ENCODE measurements at places on chromosomes 2 and 18.
A peak's percentile ranks its signal among the peaks of the same experiment; 100 is the strongest.

GRCh38 chr2:207282916-207283315 is 117.2 kb upstream of the KLF7 start:
- DNase-seq = no peak

DNA sequence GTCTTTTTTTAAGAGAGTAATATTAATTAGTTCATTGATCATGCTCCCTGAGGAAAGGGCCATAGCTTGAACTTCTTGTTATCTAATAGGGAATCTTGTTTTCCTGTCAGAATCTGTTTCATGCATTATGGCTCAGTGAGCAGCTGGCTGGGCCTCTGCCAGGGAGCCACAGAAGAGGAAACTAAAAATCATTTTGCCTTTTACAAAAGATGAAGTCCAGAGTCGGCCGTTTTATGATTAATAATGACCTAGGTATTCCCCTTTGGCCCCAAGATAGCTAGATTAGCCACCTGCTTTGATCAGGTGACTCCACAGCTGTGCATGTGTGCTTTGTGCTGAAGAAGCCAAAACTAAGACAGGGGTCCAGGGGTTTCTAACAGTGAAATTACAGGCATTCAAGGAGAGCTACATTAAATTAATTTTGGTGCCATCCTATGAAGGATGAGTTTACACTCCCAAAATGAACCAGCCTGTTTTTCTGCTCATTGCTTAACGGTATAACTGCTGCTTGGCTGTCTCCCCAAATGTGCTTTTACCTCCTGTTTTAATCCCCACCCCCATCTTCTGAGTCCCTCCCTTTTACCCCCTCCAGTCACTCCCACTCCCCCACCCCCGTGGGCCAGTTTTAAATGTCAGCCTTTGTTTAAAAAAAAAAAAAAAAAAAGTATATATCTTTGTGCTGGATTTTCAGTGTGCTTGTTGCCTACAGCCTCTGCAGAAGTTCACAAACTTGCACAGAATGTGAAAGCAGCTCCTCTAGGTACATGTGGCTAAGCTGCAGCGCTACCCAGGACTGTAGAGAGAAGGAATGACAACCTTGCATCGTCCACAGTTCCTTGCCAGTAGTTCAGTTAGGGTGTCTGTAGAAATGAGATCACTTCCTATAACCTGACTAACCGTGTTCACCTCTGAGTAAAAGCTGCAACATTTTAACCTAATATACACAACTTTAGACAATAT is 93.1 kb downstream of the CABLES1 start:
- no peak for DNase-seq

DNA sequence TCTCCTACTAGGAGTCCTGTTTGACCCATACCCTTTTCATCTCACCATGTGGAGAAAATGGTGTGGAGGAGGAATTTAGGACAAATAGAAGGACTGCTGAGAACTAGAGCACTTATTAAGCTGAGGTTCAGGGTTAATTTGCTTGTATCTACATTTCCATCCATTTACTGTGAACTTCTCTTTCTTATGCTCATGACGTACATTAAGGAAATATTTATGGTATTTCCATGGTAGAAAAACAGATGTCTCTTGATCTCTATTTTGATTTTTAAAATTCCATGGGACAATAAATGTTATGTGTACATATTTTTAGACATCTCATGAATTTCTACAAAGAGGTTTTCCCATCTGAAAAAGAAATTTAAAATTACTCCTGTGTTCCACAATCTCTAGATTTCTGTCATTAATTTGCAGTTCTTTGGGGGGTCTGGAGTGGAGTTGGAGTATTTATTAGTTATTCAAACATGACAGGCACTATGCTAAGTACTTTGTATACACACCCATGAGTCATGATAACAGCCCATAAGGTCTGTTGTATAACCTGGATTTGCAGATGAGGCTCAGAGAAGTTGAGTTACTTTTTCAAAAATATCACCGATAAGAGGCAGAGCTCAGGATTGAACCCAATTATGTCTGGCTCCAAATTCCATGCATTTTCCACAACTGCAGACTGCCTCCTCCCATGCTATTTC is 112.6 kb downstream of the COPS8 start:
- DNase-seq = no peak

DNA sequence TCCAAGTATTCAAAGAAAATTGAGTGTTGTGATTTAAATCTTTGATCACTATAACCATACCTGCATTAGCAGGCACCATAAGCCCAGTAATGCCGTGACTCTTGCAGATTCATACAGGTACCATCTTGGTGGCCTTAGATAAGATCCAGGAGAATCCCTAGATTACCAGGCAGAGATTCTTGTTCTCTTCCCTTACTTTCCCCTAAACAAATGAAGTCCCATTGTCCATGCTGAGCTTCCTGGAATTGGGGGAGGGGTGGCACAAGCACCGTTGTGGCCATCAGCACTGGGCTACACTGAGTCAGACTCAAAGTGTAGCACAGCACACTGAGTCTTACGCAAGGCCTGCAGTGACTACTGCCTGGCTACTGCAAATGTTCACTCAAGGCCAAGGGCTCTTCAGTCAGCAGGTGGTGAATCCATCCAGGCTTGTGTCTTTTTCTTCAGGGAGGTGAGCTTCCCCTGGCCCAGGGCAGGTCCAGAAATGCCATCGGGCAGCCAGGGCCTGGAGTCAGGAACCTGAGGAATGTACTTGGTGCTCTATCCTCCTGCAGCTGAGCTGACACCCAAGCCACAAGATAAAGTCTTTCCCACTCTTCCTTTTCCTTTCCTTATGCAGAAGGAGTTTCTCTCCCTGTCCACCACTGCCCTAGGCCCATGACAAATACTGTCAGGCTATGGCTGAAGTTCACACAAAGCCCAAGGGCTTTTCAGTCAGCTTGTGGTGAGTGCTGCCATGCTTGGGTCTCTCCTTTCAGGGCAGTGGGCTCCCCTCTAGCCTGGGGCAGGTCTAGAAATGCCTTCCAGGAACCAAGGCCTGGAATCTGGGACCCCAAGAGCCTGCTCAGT is 52.6 kb downstream of the CD28 start:
- DNase-seq = no peak

GRCh38 chr2:113036763-113037162 is 15.9 kb downstream of the IL36B start:
- no peak for DNase-seq

- no peak for DNase-seq
These were observed 34.7 kb downstream of the NPHP1 start for GRCh38 chr2:110170102-110170501.

- DNase-seq = no peak
These were observed 31.6 kb upstream of the ATG16L1 start for GRCh38 chr2:233219848-233220247.

DNA sequence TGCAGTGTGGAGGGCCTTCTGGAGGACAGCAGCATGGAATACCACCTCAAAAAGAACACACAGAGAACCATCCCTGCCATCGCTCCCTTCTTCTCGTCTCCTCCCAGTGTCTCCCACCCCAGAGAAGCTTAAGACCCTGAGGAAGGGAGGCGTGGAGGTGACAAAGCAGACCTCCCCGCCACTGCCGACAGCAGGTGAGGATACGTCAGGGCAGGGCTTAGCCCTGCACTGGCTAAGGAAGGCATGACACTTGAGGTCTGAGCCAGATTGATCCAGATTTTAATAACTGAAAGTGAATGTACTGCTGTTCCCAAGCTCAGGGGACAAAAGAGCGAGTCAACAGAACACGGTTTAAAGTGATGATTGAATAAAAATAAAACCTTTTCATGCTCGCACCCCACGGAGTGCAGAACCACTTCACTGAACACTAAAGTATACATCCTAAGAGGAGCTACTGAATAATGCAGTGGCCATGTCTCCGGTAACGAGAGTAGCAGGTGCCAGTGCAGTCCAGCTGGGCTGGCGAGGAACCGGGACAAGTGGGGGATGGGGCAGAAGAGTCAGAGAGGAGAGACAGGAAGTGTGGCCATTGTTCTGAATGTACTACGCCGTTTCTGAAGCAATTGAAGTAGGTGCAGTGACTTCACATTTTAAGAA is 391.0 kb downstream of the CDH2 start:
- no peak for DNase-seq

DNA sequence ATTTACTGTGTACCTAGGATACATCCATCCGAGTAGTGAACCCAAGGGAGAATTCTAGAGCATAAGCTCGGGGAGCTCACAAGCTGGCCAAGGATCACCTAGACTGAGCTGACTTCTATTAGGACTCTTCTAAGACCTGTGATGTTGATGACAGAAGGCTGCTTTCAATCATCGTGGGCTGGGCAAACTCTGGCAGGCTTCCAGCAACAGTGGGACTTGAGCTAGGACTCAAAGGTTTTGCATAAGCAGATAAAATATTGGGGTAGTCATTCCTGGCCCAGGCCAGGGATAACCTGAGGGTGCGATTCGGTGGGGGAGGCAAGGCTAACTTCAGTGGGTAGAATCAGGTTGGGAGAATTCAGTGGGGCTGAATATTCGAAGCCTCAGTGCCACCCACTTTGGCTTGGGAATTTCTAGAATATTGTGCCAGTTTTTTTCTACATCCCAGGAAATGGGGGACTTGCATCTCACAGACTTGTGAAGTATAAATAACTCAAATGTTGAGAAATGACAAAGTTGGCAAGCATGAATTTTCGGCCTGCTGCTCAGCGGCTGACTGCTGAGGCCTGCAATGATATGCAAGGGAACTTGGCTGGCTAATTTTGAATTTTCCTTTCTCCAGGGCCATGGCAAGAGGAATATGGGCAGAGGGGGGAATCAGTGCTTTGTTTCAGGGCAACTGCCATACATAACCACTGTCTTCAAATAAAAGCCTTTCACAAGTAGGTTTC is 274.3 kb downstream of the PRKCE start:
- DNase-seq = no peak

- DNase-seq = no peak
These were observed 84.0 kb upstream of the TMEM200C start for GRCh38 chr18:5979176-5979888.

GRCh38 chr2:238106698-238107524 is 6.8 kb downstream of the ESPNL start:
- peak; percentile 88 for DNase-seq

GRCh38 chr2:70516596-70516995 is 37.0 kb downstream of the TGFA start:
- DNase-seq = no peak

GRCh38 chr2:236240228-236240990 is 23.8 kb downstream of the ASB18 start:
- no peak for DNase-seq

DNA sequence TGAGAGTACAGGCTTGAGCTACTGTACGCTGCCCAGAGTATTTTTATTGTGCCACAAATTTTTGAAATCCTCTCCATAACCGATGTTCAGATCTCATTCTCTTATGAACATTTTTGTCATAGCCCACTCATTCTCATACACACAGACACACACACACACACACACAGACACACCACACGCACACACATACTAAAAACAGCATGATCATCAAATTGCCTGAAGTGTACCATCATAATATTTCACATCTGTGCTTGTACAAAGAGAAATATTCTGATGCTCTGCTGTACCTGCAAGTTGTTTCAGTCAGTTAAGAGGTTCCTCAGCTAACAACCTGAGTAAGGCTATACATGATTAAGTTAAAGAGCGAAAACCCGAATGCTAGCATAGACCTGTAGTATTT is 95.1 kb downstream of the LRRTM1 start:
- DNase-seq = no peak

- no peak for DNase-seq
These were observed 3.0 kb downstream of the RFTN2 start for GRCh38 chr2:197672371-197672893.

- no peak for DNase-seq
These were observed 1616.3 kb upstream of the ACVR2A start for GRCh38 chr2:146228466-146229058.

DNA sequence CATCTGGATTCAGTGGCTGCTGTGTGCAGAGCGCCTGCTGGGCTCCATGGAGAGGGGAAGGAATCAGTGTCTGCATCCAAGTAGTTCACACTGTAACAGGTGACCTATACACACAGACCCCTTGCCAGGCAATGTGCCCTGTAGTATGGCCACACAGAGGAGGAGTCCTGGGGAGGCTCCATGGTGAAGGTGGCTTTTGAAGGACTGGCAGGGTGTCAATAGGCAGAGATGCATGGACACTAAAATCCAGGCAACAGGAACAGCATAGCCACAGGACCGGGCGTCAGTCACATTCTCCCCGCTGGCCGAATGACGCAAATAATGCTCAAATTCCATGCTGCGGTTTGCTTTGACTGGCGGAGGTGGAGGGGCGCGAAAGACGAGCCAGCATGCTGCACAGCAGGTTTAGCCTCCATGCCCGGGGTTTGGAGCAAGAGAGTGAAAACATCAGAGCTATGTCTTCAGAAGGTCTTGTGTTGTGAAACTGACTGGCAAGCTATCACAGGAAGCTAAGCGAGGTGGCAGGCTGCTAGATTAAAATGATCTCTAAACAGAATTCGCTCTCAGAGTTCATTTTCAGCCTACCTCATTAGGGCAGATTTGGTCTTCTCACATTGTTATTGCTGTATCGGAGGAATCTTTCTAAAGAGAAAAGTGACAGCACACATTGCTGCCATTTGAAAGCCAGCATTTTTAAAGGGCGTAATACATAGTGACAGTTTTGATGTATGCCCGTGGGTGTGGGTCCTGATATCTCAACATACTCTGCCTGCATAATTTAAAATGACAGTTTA is 1.2 kb upstream of the CHMP1B start:
- DNase-seq = peak; percentile 79

- DNase-seq = no peak
These were observed 88.1 kb downstream of the PLEKHM3 start for GRCh38 chr2:207937253-207937652.

DNA sequence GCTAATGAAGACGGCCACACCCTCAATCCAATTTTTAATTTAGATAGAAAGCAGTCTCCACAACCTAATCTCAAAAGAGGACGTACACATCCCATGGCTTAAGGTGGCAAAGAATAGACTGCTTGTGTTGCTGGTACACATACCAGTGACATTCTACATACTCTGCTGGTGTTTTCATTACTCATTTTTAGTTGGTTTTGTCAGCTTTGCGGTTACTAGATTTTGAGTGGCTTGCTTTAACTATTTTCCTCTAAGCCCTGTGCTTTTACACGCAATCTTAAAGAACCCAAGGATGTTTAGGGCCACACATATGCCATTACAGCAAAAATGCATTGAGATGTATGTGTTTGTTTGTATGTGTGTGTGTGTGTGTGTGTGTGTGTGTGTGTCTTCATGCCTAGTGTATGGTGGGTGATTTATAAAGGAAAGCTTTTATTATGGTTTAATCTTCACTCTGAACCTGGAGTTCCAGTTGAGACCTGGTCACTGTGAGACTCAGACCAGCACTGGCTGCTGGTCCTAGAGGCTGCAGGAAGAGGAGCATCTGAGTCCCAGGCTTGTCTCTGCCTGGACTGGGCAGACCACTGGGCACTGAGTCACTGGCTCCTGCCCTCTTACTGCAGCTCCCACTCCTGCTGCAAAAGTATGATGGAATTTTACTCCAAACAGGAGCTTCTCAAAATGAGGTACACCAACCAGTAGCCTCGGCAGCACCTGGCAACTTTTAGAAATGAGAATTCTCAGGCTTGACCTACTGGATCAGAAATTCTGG is 415.9 kb downstream of the NBAS start:
- no peak for DNase-seq

- no peak for DNase-seq
These were observed 11.4 kb downstream of the SNED1 start for GRCh38 chr2:241009601-241010530.

GRCh38 chr18:4369705-4370104 is 85.4 kb downstream of the DLGAP1 start:
- DNase-seq = no peak

GRCh38 chr2:120680136-120680761 is 55.4 kb upstream of the GLI2 start:
- peak; percentile 87 for DNase-seq

GRCh38 chr2:112465382-112465781 is 16.6 kb upstream of the TTL start:
- no peak for DNase-seq

GRCh38 chr2:179771791-179772190 is 89.6 kb downstream of the ZNF385B start:
- DNase-seq = no peak
